Fibroblast of skin of left biceps (primary cell): ENCODE measurements at places on chromosomes 6 and 20.

- no peak for DNase-seq
Observed at GRCh38 chr6:158441716-158442215, 118.1 kb upstream of the TMEM181 start.

DNA sequence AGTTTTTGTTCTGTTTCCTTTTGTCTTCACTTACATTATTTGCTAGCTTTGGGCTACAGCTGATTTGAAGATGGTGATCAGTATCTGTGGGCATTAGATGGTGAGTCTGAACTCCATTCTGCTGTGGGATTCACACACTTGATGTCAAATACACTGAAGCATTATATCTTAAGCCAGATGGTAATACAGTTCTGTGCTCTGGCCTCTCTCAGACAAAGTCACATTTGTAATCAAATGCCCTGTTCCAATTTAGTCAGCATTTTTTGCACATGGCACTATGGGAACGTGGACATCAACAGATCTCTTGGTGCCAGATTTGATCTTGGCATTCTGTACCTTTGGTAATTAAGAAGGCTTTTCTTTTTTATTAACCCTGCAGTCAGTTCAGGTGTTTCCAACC is 56.0 kb downstream of the SASH1 start:
- DNase-seq, result no peak

DNA sequence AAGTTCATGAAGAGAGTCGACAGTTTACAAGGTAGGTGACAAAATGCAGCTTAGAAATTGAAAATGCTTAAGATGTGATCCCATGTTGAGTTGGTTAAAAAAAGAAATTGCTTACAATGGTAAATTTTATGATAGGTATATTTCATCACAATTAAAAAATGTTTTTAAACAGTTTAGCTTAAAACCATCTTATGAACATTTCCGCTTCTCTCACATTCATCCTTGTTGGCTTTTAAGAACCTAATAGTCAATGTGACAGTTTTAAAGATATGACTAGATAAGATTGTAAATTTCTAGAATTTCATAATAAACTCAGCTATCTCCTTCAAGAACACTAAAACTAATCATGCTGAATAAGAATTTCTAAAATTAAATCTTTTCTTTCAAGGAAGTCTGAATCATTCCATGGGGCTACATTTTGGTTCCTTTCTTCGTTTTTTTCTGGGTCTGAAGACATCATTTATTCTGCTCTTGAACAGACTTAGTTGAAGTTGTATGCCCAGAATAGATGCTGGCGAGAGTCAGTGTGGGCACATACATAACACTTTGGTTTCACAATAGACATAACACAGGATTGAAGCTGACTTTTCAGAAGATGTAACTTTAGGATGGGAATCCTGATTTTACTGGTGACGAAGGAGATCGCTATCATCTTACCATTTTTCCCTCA is 35.9 kb upstream of the LTV1 start:
- no peak for DNase-seq

DNA sequence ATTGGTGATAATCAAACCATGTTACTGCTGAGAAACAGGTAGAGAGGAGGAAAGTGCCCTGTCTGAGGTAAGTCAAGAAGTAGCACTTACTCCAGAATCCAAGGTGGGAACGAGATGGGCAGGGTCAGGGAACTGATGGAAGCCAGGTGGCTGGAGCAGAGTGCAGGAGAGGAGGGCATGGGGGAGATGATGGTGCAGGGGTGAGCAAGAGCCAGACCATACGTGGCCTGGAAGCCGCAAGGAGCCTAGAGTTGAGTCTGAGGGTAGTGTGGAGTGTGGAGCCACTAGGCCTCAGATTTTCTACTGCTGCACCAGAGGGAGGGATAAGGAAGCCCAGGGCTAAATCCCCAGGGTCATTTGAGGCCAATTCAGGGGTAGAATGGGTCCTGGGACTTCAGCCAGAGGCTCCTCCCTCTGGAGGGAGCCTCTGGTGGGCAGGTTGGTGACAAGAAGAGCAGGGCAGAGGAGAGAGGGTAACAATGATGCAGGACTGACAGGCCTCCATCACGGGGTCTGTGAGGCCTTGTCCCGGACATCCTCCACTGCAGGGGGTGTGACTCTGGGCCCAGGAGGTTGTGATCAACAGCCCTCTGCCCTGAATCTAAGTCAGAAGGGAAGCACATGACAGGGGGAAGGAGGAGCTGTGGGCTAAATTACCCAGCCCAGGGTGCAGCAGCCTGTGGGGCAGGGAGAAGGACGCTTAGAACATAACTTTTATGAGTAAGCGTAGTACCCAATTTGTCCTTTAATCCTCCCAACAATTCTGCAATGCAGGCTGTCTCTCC is 28.7 kb downstream of the COX4I2 start:
- no peak for DNase-seq

DNA sequence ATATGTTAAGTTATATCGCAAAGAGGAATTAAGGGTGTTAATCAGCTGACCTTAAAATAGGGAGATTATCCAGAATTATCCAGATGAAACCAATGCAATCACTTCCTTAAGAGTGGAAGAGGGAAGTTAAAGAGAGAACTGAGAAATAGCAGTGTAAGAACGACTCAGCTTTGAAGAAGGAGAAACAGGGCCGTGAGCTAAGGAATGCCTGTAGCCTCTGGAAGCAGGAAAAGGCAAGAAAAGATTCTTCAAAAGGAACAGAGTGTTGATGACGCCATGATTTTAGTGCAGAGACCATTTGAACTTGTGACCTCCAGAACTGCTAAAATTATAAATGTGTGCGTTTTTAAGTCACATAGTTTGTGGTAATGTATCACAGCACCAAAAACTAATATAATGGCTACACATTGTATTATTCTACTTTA is 32.7 kb downstream of the ILRUN start:
- no peak for DNase-seq

DNA sequence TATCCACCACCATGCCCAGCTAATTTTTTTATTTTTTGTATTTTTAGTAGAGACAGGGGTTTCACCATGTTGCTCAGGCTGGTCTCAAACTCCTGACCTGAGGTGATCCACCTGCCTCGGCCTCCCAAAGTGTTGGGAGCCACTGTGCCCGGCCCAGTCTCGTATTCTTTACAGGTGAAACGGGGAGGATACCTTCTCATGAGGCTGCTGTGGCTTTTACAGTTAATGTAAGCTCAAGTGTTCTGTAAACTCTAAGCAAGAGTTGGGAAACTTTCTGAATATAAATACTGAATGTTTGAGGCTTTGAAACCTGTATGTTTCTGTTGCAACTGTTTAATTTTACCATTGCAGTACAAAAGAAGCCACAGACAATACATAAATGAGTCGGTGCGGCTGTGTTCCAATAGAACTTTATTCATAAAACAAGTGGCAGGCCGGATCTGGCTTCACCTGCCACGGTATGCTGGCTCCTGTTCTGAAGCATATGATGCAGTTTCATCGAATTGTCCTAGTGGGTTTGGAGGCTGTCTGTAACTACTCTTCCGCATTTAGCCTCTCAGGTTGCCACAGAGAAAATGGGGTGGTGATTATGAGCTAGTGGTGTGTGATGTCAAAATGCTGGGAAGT is 192.5 kb upstream of the ZFP64 start:
- DNase-seq, result no peak

DNA sequence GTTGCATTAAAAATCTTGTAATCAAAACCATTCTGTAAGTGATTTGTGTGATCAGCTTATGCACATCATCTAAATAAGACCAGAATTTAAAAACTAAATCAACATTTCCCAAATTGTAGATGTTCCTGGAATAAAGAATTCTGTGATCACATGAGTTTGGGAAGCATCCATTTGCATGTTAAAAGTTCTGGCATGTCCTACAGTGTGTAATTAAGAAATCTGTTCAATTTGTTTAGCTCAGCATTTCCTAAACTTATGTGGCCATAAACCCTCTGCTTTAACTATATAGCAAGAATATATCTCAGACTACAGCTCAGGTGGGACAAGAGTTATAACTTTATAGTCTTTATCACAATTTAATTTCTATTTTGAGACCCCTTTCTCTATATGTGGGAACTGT is 399.1 kb downstream of the LAMA2 start:
- DNase-seq, result no peak

GRCh38 chr20:50587291-50587961 is 77.2 kb downstream of the PTPN1 start:
- no peak for DNase-seq
